ENCODE measurements at places on chromosomes 3 and 15.

- no peak for DNase-seq
Measured at GRCh38 chr15:67177752-67178151, 76.7 kb downstream of the AAGAB start.

- peak; percentile 28 for DNase-seq
Measured at GRCh38 chr3:55647063-55647462, 160.0 kb upstream of the WNT5A start.

- DNase-seq: no peak
Measured at GRCh38 chr3:56693750-56694149, 10.7 kb upstream of the TASOR start.

GRCh38 chr3:63791974-63792373, 27.1 kb upstream of the C3orf49 start:
- no peak for DNase-seq

DNA sequence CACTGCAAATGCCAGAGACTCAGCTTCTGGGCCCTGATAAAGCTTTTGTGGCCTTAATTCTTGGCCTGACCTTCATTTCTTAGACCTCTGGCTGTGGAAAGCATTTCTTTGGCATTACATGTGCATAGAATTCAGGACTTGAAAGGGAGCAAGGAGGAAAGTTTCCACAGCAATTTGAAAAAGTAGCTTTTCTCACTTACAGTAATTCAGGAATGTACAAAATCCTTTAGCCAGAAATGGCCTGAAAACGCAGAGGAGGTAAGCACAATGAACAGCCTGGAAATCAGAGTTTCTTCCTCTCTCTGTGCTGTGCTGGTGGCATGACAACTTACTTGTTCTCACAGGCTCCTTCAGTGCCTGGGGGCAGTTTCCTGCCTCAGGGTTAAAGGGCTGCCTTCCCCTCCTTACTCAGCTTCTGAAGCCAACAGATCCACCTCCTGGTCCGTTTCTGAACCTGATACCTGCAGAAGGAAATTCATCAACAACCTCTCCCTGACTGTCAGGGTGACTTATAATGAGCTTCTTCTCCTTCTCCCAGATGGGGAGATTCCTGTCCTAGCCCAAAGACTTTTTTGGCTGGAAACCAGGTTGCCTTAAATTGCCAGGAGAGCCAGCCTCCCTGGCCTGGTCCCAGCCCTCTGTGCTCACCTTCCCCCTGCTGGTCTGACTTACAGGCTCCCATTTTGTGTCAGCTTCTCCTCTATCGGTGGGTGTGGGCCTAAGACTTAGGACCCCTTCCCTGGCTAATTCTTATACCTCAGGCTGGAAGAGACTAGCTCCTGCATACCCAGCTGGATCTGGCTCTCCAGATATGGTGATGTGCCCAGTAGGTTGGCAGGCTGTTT, 102.3 kb downstream of the MYRIP start:
- DNase-seq: peak; percentile 53

- DNase-seq: no peak
Measured at GRCh38 chr3:189053322-189053721, 118.4 kb upstream of the TPRG1 start.

- no peak for DNase-seq
Measured at GRCh38 chr15:78449220-78449999, 11.4 kb downstream of the IREB2 start.

GRCh38 chr3:45027441-45027840, 1.3 kb downstream of the CLEC3B start:
- DNase-seq: no peak

- DNase-seq: no peak
Measured at GRCh38 chr3:170274641-170275040, 52.4 kb downstream of the PRKCI start.

GRCh38 chr15:60779718-60780503, 301.0 kb upstream of the ICE2 start:
- no peak for DNase-seq

DNA sequence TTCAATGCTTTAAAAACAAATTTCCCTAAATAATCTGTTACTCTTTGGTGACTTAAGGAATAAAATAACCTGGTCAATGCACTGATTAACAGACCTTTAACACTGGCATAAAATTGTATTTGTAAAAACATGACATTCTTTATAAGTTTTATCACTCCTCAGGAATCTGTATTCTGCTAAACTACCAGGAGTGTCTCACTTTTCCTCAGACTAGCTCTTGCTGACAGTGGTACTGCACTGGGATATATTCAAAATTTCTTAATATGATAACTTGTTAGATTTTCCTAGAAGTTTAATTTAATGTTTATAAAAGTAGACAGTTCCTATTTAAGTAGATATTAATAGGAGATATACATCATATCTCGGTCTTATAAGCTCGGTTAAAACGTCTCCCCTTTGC, 363.4 kb upstream of the ARHGEF26 start:
- no peak for DNase-seq

DNA sequence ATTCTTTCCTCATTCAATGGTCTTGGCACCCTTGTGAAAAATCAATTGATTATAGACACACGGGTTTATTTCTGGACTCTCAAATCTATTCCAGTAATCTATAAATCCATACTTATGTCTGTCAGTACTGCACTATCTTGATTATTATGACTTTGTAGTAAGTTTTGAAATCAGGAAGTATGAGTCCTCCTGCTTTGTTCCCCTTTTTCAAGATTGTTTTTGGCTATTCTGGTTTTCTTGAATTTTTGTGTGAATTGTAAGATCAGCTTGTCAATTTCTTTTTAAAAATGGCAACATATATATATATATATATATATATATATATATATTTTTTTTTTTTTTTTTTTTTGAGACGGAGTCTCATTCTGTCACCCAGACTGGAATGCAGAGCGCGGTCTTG, 32.3 kb upstream of the CFAP20DC start:
- no peak for DNase-seq

DNA sequence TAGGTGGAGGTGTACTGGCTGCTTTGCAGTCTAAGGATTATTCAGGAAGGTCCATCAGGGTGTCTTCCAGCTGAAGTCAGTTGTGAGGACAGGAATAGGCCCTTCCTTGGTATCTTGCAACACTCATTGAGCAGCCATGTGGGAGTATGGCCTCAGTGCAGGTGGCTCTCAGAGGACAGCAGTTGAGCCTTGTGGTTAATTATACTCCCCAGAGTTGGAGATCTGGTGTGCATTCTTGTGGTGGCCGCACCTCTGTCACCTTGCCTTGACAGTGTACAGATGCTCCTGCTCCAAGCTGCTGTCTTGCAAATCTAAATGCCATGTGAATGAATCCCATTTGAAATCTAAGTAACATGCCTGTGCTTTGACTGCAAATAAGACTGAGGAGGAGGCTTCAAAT, 339.9 kb upstream of the BCHE start:
- DNase-seq: no peak

DNA sequence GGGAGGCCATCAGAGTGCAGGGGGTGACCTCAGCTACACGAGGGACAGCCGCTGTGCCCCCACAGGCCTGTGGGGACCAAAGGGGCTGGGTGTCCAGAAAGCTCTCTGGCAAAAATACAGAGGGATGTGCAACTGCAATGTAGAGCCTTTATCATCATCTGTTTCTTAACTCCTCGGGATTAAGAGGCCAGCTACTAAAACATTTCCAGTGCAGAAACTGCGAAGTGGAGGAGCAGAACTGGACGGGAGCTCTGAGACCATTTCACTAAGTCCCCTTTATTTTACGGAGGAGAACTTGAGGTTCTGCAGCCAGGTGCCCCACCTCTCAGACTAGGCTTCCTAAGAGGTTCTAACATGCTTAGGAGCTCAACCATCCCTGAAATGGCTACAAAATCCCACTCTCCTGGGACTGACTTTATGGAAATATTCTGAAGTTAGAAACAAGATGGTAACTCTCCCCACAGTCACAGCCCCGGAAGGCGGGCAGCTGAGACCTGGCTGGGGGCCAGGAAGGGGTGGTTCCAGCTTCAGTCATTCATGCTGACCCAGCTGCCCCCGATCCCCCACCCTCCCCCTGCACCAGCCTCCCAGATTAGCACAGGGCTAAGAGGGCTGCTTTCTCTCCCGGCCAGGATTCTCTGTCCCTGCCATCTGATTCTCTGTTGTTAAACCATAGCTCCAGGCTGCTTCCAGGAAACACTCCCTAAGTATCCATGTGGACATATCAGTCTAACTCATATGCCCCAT, 40.3 kb downstream of the UMPS start:
- DNase-seq: no peak

DNA sequence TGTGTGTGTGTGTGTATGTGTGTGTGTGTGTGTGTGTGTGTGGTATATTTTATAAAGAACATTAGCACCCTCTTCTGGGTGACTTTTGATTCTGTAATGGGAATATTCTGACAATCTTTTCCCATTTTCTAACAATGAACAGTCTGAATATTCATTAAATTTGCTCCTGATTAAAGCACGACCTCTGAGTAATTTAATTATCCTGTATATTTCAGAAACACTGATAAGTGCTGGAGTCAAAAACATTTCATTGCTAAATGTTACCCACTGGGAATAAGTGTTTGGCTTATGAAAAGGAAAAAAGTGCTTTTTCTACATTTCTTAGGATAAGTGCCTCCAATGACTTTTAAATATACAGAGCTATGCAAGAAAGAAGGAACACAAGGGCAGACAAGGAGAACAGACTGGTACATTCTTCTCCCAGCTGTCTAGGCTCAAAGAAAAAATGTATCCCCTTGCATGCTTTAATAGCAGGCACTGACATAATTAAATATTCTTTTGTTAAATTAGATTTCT, 32.3 kb upstream of the SYNPR start:
- DNase-seq: no peak

DNA sequence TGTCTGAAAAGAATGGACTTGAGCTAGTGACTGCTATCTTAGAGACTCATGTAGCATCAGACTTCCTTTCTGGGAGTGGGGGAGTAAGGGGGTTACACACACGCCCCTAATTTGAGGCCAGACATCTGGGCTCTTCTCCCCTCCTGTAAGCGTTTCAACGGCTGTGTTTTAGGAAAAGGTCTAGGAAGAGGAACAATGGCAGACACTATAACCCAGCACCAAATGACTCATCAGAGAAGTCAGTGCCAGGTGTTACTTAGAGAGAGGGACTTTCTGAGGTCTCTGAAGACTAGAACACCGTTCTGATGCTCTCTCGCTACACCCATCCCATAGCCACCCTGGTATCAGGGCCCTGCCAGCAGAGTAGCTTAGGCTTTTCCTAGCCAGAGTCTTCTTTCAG, 65.5 kb downstream of the SSUH2 start:
- no peak for DNase-seq

GRCh38 chr3:43087249-43087776, 18.6 kb downstream of the POMGNT2 start:
- no peak for DNase-seq

DNA sequence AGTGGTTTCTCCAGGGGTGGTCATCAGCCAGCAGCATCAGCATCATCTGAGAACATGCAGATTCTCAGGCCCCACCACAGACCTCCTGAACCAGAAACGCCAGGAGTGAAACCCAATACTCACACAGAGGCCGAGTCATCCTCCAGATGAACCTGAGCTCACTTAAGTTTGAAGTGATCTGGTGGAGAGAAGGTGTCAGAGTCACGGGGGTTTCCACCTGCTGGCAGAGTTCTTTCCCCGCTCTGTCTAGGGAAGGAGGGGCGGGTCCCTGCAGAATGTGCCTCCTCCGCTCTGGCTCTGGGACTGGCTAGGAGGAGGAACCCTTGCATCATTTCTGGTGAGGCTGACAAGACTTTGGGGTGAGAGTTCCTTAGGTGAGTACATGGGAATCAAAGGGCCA, 13.3 kb upstream of the KIF23 start:
- DNase-seq: peak; percentile 44

DNA sequence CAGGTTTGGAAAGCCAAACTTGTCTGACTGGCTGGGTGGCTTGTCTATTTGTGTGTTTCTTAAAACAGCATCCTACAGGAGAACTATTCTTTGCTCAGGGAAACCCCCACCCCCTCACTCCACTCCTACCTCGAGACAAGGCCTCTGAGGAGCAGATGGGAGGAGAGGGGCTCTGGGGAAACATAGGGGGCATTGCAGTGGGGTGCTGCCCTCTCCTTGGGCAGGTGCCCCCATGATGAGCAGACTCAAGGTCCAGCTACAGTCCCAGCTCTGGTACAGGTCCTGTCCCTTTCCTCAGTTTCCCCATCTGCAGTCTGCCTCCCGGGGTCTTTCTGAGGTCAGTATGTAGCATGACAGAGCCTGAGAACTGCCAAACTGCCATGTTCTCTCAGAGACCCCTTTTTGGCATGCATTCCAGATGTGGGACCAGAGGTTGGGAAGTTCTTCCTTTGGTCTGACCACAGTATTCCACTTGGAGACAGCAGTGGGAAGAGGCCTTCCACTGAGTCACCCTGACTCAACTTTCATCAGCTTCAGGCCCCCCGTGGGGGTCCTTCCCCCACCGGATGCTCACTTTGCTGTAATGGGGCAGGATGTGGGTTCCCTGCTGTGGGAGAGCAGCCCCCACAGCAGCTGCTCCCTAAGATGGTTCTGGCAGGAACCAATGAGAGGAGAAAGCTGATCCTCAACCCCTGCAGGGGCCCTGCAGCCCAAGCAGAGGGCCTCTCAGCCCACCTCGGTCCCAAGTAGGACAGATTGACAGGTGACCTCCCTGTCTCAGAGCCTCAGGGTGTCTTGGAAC, 32.3 kb upstream of the CYP11A1 start:
- DNase-seq: no peak

- DNase-seq: no peak
Measured at GRCh38 chr15:92882697-92883162, 17.4 kb upstream of the CHD2 start.

GRCh38 chr15:41936649-41937567, 35.4 kb downstream of the EHD4 start:
- no peak for DNase-seq

GRCh38 chr3:94210256-94210655, 147.4 kb downstream of the NSUN3 start:
- DNase-seq: no peak

- no peak for DNase-seq
Measured at GRCh38 chr3:155001289-155002010, 78.7 kb upstream of the MME start.

GRCh38 chr3:134665243-134665642, 14.4 kb upstream of the KY start:
- DNase-seq: no peak

- no peak for DNase-seq
Measured at GRCh38 chr3:15294929-15295328, 37.5 kb downstream of the SH3BP5 start.

GRCh38 chr15:49986326-49986725, 132.7 kb downstream of the ATP8B4 start:
- no peak for DNase-seq

GRCh38 chr15:38035701-38036100, 101.3 kb downstream of the TMCO5A start:
- DNase-seq: no peak

- DNase-seq: peak; percentile 78
Measured at GRCh38 chr3:38519651-38520050, 23.5 kb downstream of the EXOG start.
